Stimulated activated CD8-positive, alpha-beta memory T cell treated with anti-CD3 and anti-CD28 coated beads, Interleukin-7, amount 100 ng/mL, for 1 hour (primary cell): ENCODE measurements at places on chromosomes 4 and X.

- no peak for DNase-seq
Observed at GRCh38 chr4:100907465-100908454, 389.9 kb upstream of the EMCN start.

DNA sequence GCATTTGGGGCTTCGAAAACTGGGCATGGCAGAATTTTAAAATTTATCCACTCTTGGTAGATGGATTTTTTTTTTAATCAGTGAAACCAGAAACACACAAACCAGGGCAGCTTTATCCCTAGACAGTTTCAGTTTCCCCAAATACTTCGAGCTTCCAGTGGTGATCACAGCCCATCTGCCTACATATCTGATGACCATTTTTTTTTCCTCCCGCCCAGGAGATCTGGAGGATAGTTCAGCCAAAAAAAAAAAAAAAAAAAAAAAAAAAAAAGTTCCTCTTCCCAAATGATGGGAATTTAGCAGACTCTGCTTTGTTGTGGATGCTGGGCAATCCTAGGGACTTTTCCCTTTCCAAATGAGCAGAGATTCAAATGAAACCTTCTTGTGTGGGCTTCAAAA is 1.0 kb upstream of the TBC1D9 start:
- no peak for DNase-seq

- DNase-seq, result no peak
Observed at GRCh38 chrX:40878766-40879165, 143.4 kb upstream of the MED14 start.

- DNase-seq, result no peak
Observed at GRCh38 chr4:25383647-25384046, 6.6 kb downstream of the ANAPC4 start.

- no peak for DNase-seq
Observed at GRCh38 chrX:132592880-132593279, 104.0 kb upstream of the MBNL3 start.

- no peak for DNase-seq
Observed at GRCh38 chrX:97238632-97239031, 354.9 kb downstream of the RPA4 start.

DNA sequence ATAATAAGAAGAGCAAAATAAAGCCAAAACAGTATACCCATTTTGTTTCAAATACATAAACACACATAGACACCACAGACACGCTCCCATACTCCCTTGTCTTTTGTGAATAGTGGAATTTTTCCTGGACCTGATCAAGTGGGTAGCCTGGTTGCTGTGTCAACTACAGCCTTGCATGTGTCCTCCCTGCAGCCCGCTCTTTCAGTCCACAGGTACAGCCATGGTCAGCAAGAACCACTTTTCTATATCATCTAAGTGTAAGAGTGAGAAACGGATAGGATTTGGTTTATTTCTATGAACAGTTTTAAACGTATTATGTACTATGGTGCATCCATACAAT is 9.8 kb downstream of the PWWP3B start:
- DNase-seq, result no peak

DNA sequence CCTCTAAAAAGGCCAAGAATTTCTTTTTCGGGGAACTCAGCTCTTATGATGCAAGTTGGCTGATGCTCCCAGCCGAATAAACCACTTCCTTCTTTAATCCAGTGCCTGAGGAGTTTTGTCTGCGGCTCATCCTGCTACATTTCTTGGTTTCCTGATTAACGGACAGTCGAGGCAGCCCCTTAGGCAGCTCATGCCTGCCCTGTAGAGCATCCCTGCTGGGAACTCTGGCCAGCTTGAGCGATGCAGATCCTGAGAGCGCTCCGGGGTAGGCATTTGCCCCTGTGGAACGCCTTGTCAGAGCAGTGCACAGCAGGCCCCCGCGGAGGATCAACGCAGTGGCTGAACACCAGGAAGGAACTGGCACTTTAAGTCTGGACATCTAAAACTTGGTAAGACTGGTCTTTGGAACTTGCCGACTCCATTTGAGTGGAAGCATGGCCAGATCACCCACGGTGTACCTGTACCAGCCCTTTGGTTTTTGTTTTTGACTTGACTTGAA is 3.1 kb downstream of the CT45A10 start:
- DNase-seq, result no peak

DNA sequence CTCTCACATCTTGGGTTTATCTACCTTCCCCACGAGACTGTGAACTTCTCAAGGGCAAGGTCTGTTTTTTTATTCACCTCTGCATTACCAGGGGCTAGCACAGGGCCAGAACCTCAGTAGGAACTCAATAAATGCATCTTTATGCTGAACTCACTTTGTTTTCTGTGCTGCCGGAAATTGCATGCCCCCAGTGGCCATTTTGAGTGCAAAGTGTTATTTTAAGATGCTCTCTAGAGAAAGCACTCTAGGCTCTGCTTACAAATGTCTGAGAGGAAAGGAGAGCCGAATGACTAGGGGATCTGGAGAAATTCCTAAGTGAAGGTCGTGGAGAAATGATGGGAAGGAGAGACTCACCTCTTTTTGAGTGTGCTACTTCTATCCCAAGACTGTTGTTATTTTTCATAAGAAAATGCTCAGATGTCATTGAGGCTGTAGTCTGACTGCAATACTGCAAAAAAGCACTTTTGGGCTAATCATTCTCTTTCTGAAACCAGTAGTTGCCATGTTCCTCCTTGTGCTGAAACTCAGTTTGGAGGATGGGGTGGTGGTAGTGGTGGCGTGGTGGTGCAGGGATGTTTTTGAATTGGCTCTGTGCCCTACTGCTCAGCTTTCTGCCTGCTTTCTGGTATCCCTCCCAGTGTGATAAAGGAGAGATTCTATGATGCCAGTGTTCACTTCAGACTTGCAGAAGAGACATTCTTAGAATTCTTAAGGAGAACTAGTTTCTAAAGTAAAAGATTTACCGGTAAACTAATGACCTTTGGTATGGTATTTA is 41.3 kb downstream of the DOCK11 start:
- DNase-seq, result no peak

DNA sequence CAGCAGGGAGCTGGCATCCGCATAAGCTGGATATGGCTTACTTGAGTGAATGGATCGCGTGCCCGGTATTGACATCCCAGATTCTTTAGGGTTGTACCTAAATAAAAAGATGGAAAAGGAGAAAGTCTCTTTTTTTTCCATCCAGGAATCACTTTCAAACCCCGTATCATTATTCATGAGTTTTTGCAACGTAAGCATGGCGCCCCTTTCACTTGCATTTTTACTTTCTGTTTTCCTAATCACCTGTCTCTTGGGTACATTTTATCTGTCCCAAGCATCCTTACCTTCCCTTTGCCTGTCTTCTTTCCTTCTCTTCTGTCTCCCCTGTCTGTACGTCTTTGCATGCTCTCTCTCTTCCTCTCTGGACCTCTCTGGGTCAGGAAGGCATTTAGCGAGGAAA is 128.6 kb downstream of the CPE start:
- DNase-seq, result no peak

DNA sequence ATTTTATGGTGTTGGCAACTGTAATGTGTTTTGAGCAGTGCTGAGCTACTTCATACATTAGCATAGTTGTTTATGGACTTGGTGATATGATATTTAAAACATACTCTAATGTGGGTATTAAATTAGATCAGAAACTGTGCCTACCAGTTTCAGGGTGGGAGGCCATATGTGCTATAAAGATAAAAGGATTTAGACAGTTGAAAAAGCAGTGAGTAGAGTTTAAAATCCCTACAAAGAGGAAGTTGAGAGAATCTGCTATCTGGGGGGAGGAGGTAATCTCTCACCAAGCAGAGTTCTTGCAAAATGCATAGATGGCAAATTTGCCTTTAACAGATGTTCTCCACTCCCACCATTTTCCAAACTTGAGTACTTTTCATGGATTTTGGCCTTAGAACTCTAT is 154.5 kb downstream of the SPOCK3 start:
- DNase-seq, result no peak

GRCh38 chrX:8815460-8816065 is 14.4 kb upstream of the FAM9A start:
- DNase-seq, result no peak

DNA sequence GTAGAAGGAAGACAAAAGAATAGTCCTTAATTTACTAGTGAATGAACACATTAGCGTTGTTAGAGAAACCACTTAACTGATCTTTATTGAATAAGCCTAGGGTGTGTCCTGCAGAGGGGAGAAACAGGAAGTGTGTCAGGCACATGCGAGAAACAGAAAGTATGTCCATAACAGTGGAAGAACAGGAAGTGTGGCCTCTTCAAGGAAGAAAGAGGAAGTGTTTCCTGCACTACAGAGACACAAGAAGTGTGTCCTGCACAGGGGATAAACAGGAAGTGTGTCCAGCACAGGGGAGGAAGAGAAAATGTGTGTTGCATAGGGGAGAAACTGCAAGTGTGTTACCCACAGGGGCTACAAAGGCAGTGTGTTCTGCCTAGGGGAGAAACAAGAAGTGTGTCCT is 539.6 kb upstream of the PRKX start:
- DNase-seq, result no peak

GRCh38 chr4:186644737-186645261 is 78.9 kb downstream of the FAT1 start:
- no peak for DNase-seq

GRCh38 chr4:20352163-20352431 is 100.4 kb downstream of the SLIT2 start:
- DNase-seq, result no peak

GRCh38 chr4:153249199-153250041 is 45.2 kb downstream of the TRIM2 start:
- DNase-seq, result peak; percentile 53

DNA sequence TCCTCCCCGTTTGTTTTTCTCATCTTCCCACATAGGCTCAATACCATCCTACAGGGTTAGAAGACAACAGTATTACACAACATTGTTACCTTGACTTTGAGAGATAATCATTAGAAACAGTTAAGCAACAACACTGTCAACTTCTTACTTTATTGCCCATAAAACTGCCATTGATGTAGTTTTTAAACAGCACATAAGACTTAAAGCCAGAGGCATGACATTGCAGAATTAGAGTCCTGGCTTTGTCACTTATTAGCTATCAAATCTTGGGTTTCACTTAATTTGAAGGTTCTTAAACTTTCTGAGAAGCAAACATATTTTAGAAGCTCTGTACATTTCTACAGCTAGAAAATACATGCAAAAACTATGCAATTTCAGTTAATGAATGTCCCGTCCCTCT is 41.8 kb downstream of the EIF4E start:
- no peak for DNase-seq

DNA sequence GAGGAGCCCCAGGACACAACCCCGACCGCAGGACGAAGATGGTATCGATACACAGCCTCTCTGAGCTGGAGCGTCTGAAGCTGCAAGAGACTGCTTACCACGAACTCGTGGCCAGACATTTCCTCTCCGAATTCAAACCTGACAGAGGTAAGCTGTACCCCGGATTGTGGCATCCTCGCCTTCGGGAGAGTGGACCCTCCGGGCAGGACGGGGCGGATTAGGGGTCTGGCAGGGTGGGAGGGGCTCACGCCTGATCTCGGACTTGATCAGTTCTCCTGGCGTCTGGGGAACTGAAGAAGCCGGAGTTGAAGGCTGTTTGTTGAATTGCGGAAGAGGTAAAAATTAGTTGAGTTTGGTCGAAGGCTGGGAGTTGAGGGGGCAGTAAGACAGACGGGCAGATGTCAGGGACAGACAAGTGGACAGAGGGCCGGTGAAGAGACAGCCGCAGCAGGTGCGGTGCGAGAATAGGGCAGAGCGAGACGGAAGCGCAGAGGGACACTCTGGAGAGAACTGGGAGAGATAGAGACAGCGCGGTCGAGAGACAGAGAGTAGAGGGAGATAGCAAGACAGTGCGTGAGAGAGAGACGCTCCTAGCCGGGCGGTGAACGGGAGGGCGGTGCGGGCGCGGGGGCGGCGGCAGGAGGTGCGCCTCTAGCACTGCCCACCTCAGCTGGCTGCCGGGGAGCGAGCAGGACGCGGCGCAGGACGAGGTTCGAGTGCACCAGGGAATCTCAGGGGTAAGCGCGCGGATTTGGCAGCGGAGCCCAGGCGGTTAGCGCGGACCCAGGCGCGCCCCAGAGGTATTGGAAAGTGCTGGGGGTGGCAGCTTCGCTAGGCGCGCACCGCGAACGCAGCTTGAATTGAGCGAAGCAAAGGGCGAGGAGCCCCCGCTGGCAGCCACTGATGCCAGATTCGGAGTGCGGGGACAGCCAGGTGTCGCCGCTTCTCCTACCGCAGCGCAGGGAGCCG is 23.9 kb downstream of the ARHGAP36 start:
- DNase-seq, result no peak

DNA sequence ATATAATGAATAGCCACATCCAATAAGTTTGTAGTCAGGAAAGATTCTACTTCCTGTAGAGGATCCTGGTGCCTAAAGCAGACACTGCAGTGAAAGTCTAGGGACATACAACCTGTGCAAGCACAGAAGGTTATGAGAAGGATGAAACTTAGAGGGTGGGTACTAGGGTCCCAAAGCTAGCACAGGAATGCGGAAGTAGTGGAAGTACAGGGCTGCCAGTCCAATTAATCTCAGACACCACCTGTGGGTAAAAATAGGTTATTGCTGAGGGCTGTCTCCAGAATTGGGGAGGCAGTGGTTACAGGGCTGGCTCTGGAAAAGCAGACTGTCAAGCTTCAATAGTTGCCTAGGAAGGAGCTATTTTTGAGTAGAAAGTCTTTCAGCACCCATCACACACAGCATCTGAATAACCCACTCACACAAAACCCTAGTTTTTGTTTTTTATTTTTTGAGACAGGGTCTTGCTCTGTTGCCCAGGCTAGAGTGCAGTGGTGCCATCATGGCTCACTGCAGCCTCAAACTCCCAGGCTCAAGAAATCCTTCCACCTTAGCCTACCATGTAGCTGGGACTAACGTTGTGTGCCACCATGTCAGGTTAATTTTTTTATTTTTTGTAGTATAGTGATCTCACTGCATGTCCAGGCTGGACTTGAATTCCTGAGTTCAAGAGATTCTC is 50.8 kb upstream of the ELF2 start:
- no peak for DNase-seq

DNA sequence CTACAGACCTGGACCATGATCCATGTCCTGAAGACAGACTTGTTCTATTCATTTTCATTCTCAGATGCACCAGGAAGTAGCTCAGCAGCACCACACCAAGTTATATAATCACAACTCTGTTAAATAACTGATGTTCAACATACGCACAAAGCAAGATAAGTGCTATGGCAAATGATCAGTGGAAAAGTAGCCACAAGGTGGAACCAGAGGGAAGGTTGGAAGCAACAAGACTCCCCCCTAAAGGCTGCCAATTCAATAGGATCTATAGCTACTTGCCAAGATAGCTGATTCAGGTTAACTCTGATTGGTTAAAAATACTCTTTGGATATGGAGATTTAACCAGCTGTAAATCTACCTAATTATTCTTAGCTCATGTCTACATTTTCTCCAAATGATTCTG is 23.7 kb upstream of the FAM47B start:
- no peak for DNase-seq

DNA sequence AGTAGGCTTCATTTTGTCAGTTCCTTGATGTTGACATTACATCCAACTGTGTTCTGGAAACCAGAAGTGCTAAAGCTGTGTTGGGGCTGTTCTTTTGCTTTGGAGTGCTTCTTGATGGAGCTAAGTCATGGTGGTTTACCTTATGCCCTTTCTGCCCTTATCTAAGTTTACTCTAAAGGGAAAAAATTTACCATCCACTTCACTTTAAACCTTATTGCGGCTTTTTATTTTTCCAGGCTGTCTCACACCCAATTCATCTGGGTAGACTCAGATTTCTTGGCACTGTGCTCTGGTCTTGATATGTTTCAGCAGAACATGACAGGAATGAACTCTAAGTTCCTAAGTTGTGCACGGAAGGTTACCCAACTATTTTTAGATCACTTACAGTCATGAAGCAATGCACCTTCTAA is 104.7 kb upstream of the TTC29 start:
- DNase-seq, result no peak

- DNase-seq, result no peak
Observed at GRCh38 chr4:78642934-78643333, 91.4 kb downstream of the ANXA3 start.
